ENCODE measurements at places on chromosomes 1 and 21.

GRCh38 chr21:16096988-16097387 lies 367.2 kb downstream of the USP25 start:
- no peak for DNase-seq

DNA sequence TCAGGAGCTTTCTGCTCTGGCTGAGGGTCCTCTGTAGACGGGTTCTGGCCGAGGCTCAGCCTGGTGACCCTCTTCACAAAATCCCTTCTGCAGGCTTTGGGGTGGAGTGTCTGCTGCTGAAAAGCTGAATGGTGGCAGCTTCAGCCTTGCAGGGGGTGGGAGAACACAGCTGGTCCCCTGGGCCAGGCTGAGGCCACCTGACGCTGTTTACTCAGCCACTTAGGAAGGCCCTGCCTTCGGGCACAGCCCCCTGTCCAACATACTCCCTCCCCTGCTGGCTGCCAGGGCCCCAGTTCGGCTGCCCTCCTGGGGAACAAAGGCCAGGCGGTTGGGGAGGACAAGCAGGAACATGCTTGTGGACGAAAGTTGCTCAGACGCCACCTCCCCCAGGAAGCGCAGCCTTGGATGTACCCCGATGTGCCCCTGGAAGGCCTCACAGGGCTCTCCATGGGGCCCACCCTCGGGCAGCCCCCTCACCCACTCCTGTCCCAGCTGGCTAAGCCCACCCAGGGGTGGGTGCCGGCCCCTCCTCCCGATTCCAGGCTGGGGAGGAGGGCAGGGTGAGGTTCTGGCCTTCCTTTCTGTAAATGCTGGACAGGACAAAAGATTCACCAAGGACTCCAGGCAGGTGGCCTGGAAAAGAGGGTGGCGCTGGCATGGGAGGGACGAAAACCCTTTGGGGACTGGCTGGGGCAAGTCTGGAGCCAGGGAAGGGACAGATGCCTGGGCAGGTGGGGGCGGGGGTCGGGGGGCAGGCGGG lies at the start of gene ANKRD65:
ANKRD65 (minus strand) TSS at position 130 of the 760 bp plus-strand sequence. CDS start 271 bp downstream, outside the sequence.
- no peak for DNase-seq

DNA sequence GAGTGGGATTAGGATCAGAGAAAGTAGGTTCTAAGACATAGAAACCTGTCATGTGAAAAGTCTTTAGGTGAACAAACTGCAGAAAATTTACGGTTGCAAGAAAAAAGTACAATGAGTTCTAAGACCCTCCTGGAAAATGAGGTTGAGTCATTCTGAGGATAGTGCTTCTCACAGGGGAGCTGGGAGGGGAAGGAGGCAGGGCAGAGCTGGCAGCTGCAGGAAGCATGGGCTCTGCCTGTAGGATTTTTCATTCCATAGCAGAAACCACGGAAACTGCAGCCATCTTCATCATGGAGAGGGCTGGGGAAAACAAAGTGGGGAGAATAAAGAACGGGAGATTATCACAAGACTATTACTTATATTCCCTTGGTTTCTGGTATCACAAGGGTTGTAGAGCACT lies 25.8 kb upstream of the THEM4 start:
- DNase-seq: no peak

- no peak for DNase-seq
These were observed 232.9 kb upstream of the COA6 start for GRCh38 chr1:234140388-234140787.

DNA sequence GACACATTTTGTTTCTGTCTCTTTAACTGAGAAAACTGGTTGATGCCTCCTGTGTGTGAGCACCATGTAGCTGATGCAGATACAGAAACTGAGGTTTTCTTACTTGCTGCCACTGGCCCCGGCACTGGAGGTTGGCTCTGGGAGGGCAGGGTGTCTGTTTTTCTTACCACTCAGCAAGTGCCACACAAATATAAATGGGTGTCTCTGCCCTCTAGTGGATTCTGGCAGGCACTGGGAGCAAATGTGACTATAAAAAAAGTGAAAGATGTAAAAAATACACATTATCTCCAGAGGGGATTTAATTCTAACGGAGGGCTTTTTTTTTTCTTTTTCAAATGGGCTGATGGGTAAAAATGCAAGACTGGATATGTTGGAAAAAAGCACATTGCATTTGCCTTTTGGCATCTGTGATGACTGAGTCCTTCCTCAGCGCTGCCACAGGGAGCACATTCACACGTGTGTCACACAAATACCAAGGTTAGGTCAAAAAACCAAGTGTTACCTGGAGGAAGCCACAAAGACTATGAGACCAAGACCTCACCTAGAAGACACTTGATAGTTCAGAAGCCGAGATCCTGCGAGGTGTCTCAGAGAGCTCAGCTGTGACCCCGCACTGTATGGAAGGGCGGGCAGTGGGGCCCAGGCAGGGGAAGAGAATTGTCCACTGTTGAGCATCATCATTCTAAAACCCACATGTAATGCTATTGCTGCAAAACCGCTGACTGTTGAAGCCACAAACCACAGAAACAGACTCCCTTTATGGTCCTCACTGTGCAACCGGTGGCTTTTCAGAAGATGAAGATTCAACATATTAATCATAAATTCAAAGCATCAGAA lies 18.9 kb downstream of the PGBD2 start:
- DNase-seq: peak; percentile 44

- DNase-seq: no peak
These were observed 526.3 kb downstream of the MATN1 start for GRCh38 chr1:30196872-30197638.

GRCh38 chr1:174040387-174040786 lies 18.2 kb upstream of the RC3H1 start:
- DNase-seq: no peak

DNA sequence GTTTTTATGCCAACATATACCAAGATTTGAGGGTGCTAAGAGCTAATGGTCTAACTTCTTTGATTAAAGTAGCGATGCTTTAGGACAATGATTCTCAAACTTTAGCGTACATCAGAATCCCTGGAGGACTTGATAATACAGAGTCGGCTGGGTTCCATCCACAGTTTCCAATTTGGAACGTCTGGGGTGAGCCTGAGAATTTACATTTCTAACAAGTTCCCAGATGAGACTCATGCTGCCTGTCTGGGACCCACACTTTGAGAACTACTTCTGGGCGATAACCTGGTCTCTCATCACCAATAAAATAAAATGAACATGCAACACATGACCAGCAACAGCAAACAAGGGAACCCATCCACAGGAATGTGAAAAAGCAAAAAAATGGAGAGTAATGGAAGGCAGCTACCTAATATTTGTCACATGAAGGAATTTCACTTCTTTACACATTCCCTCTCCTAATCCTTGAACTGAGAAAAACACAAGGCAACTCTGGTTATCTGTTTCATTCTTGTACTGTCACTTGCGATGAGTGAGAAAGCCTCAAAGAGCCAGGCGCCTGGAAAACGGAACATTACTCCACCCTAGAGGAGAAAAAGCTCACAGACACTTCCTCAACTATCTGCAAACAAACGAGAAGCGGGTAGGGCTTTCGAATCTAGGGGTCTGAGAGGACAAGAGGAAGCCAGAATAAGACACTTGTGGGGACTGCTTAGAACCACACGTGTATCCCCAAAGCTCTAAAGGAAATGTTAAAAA lies 14.0 kb downstream of the HSF2BP start:
- DNase-seq: no peak
